Uterine smooth muscle cell (primary cell): ENCODE measurements at places on chromosomes 2 and 18. TPM values are rescaled to one million over a fixed set of nuclear protein-coding genes. Genes with fewer than 3 reads are reported as not detected.

The ATG16L1 gene
- total RNA-seq = 33.6 and 53.6 TPM in 2 replicates

The C2orf78 gene
- total RNA-seq = not detected in 2 replicates

The RPRM gene
- total RNA-seq = under 0.01 and 0.22 TPM in 2 replicates

The DNAH6 gene
- 0.11 and 0.12 TPM in 2 replicates for total RNA-seq

The ALPG gene
- not detected in 2 replicates for total RNA-seq

The GPR45 gene
- not detected in 2 replicates for total RNA-seq

The CD226 gene
- total RNA-seq = 0.44 and 0.50 TPM in 2 replicates

The NAB1 gene
- total RNA-seq = 29.0 and 34.6 TPM in 2 replicates

The NT5DC4 gene
- 0.11 TPM in 1 of 2 replicates, not detected in the other for total RNA-seq

The G6PC2 gene
- not detected in 2 replicates for total RNA-seq

The CYP27A1 gene
- 12.7 and 25.1 TPM in 2 replicates for total RNA-seq

The TNFRSF11A gene
- total RNA-seq = 0.22 and 0.25 TPM in 2 replicates

The KLF11 gene
- 4.1 and 6.7 TPM in 2 replicates for total RNA-seq

The TUBA4B gene
- 0.11 TPM in 1 of 2 replicates, not detected in the other for total RNA-seq

The NLRC4 gene
- not detected in 2 replicates for total RNA-seq

The NEMP2 gene
- total RNA-seq = 9.6 and 10.0 TPM in 2 replicates

The PTPRN gene
- 9.0 and 58.1 TPM in 2 replicates for total RNA-seq

The USP14 gene
- total RNA-seq = 36.1 and 38.6 TPM in 2 replicates

The ABCG8 gene
- total RNA-seq = not detected in 2 replicates

The TMEM200C gene
- total RNA-seq = 0.11 and 0.12 TPM in 2 replicates

The SERPINB5 gene
- total RNA-seq = not detected in 2 replicates

The NEURL3 gene
- 0.11 TPM in 1 of 2 replicates, not detected in the other for total RNA-seq

The PAX3 gene
- total RNA-seq = under 0.01 and 0.25 TPM in 2 replicates

The HADHB gene
- total RNA-seq = 89.1 and 99.8 TPM in 2 replicates

The OXER1 gene
- 0.12 TPM in 1 of 2 replicates, not detected in the other for total RNA-seq

The WBP1 gene
- total RNA-seq = 20.9 and 41.9 TPM in 2 replicates

The FAM124B gene
- total RNA-seq = 0.12 and 0.22 TPM in 2 replicates

The PGAP1 gene
- total RNA-seq = 8.5 and 11.6 TPM in 2 replicates

The MRPL19 gene
- 40.6 and 54.5 TPM in 2 replicates for total RNA-seq

The PDE11A gene
- total RNA-seq = 0.33 and 0.50 TPM in 2 replicates

The SIX2 gene
- total RNA-seq = 1.00 and 1.1 TPM in 2 replicates

The CDK15 gene
- 3.1 and 3.4 TPM in 2 replicates for total RNA-seq

The DCDC2C gene
- total RNA-seq = 0.37 TPM in 1 of 2 replicates, not detected in the other

The CYRIA gene
- total RNA-seq = 8.7 and 18.1 TPM in 2 replicates

The CHRND gene
- total RNA-seq = not detected in 2 replicates

The CGREF1 gene
- total RNA-seq = 1.4 and 6.2 TPM in 2 replicates

The DLX2 gene
- under 0.01 TPM in 1 of 2 replicates, not detected in the other for total RNA-seq

The CPLX4 gene
- not detected in 2 replicates for total RNA-seq

The SLC11A1 gene
- total RNA-seq = 0.11 and 0.25 TPM in 2 replicates

The DSG4 gene
- total RNA-seq = not detected in 2 replicates
